GF-D8 (cell line): ENCODE measurements at places on chromosomes 7 and 10.

DNA sequence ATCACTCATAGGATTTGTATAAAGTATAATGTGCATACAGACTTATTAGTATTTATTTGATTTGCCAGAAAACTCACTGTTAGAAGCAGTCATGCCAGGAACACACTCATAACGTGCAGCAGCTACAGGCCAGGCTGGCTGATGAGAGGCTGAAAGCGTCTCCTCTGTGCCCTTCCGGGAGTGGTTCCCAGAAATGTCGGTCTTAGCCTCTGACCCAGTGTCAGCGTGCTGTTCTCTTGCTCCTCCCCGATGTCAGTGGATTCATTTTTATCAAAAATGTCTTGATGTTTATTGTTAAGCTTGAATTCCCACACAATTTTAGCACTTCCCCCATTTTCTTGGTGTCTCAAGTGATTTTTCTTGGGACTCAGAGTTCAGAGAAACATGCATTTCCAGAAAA lies 33.3 kb upstream of the GARS1 start:
- no peak for DNase-seq

DNA sequence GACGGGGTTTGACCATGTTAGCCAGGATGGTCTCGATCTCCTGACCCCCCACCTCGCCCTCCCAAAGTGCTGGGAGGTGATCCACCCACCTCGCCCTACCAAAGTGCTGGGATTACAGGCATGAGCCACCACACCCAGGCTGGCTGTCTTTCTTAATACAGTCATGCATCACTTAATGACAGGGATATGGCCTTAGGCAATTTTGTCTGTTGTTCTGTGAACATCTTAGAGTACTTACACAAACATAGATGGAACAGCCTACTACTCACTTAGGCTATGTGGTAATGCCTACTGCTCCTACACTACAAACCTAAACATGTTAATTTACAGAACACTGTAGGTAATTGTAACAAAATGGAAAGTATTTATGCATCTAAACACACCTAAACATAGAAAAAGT lies 106.6 kb upstream of the KCNMA1 start:
- no peak for DNase-seq

DNA sequence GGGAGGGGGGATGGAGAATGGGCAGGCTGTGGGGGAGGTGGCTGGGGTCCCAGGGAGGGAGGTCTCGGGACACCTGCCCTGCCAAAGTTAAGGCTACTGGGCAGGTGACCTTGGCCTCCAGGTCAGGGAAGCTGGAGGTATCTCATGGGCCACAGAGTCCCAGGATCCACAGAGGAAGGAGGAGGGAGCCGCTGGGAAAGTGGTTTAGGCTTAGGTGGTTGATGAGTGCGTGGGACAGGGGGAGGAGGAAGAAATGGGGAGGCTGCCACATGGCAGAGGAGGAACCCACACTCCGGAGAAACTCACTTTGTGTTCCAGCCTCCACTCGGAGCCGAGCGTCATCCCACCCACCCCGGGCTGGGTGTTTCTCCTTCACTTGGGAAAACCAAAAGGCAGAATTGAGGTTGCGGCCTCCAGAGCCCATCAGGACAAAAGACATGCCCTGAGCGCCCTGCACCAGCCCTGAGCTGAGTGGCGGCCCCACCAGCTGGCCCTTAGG lies 46.1 kb downstream of the ASB13 start:
- DNase-seq: no peak

- no peak for DNase-seq
These were observed 126.8 kb upstream of the FAM20C start for GRCh38 chr7:65554-65953.

GRCh38 chr10:133247681-133248333 lies 10.2 kb downstream of the VENTX start:
- no peak for DNase-seq

GRCh38 chr10:69449841-69450240 lies 1.4 kb upstream of the TSPAN15 start:
- no peak for DNase-seq

DNA sequence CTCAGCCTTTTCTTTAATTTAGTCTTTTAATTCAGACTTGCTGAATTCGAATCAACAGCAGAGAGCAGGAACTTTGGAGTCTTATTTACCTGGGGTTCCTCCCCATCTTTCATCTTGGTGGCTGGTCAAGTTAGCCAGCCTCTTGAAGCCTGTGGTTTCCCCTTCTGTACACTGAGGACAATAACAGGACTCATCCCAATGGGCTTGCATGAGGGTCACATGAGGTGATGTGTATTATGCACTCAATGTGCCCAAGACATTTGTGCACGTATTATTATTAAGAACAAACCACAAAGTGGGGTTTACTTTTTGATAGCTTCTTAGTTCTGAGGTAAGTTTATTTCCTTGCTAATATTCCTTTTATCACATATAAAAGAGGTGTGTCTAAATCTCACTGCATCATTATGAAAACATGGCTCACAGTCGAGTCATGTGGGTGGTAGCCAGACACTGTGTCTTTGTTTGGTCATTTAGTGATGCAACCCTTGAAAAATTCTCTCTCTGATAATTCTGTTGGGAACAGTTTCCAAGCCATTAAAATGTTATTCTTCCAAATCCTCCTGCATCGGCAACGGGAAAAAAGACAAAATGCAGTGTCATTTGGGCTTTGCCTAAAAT lies 86.5 kb upstream of the GRB10 start:
- no peak for DNase-seq

DNA sequence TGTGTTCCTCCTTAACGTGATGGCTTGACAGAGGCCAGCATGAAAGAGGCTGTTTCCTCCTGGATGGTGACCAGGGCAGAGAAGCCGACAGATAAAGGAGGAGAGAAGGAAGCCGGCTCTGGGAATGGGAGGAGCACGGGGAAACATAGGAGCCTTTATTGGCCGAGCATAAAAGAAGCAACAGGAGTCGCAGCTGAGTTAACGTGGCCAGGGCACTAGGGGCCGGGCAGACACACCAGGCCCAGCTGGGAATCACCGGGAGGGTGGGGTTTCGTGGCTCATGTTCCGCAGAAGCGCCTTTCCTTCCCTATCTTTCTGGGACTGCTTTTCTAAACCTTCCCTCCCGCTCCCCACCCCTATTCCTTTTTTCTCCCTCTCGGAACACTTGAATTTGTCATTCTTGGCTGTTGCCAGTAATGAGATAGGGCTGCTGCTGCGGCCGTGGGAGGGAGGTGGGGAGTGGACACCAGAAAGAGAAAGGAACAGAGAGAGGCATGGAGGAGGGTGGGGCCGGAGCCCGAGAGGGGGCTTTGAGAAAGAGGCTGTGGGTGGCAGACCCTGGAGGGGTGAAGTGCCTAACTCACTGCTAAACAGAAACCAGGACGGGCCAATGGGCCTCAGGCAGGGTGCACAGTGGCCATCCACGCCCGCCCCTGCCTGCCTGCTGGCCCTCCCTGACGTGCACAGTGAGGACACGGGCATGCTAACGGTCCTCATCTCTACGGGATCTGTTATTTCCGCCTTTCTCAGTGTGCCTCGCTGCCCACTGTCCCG lies 65.2 kb downstream of the COL13A1 start:
- no peak for DNase-seq

- no peak for DNase-seq
These were observed 2.0 kb downstream of the BCL7B start for GRCh38 chr7:73555411-73555982.

- no peak for DNase-seq
These were observed 35.7 kb upstream of the MTPAP start for GRCh38 chr10:30384701-30385201.

DNA sequence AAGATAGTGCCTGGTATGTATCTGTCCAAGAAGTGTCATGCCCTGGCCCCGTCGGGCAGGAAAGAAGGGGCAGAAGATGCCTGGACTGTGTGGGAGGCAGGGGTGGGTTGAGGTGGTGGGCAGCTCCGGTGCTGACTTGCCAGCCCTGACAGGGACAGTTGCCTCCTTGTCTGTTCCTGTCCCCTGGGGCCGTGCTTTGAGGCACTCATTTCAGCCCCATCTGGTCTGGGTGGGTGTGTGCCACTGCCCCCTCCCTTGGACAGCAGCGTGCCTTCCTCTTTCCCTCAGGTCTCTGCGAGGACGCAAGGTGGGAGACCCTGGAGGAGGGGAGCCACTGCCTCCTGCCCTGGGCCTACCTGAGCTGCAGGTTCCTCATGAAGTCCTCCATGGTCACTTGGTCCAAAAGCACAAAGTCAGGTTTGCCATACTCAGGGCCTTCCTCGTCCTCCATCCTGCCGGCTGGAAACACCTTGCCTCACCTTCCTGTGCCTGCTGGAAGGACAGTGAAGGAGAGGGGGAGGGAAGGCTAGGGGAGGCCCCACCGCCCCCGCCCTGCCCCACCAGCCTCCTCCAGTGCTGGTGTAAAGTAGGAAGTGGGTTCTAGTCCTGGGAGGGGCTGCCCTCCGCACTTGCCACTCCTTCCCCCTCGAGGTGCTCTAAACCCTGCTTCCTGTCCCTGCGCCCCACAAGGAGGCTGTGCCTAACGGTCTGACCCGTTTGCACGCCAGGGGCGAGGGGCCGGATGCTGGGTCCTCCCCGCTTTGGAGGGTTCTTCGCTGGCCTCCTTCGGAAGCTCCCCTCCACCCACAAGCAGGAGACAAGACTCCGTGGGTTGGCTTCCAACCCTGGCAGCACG lies at the start of gene MYO1G:
TSS of gene MYO1G (minus strand) at position 505 of the 856 bp plus-strand sequence. CDS start at position 451, 54 bp downstream.
- DNase-seq: peak; percentile 95

- no peak for DNase-seq
These were observed 26.7 kb upstream of the CAMK1D start for GRCh38 chr10:12322583-12323131.

GRCh38 chr10:11115337-11115736 lies 97.7 kb downstream of the CELF2 start:
- DNase-seq: no peak

DNA sequence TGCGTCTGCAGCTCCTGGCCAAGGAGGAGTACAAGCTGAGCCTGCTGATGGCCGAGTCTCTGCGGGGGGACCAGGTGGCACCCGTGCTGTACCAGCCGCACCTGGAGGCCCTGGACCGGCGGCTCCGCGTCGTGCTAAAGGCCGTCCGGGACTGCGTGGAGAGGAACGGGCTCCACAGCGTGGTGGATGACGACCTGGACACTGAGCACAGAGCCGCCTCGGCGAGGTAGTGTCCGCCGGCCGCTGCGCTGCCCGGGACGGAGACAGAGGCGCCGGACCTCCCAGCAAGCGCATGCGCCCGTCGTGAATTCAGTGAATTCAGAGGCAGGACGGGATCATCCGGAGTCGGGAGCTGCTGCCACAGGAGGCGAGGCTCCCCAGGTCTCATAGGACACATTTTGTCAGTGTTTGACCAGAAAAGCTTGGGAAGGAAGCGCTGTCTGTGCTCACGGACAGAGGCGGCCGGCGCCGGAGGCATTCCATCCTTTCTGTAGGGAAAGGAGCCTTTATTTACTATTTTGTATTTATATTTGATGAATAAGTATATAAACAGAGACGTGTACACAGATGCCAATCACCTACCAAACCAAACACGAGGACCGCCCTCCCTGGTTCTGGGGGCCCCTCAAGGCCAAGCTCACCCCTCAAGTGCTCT lies 30.1 kb upstream of the FOXL3 start:
- DNase-seq: no peak

GRCh38 chr10:60944910-60945297 lies 919 bp upstream of the RHOBTB1 start:
- DNase-seq: no peak
